ENCODE measurements at places on chromosomes 13 and 19.

DNA sequence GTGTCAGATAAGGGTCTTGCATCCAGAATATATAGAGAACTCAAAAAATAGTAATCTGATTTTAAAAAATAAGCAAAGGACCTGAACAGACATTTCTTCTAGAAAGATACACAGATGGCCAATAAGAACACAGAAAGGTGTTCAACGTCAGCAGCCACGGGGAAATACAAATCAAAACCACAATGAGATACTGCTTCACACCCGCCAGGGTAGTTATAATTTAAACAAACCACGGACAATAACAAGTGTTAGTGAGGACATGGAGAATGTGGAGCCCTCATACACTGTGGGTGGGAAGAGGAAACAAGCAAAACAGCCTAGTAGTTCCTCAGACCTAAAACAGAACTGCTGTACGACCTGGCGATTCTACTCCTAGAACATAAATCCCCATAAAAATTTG is 26.7 kb upstream of the NAPA start:
- DNase-seq = no peak

GRCh38 chr19:16385296-16385695 is 60.7 kb downstream of the KLF2 start:
- no peak for DNase-seq

DNA sequence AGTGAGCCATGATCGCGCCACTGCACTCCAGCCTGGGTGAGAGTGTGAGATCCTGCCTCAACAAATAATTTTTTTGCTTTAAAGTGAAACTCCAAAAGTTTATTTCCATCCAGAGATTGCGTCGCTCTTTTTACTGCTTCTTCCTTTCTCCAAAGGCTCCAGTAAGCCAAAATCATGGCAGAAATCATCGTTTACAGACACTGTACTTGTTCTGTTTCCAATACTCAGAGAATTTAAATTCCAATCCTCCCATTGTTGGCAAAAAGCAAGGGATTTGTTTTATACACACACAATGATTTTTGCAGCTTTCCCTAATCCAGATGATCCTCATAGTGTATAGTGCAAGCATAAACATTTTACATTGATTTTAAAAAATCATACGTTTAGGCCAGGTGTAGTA is 15.3 kb downstream of the FBXO27 start:
- no peak for DNase-seq

- DNase-seq = no peak
Observed at GRCh38 chr13:112806739-112807652, 117.2 kb downstream of the ATP11A start.

DNA sequence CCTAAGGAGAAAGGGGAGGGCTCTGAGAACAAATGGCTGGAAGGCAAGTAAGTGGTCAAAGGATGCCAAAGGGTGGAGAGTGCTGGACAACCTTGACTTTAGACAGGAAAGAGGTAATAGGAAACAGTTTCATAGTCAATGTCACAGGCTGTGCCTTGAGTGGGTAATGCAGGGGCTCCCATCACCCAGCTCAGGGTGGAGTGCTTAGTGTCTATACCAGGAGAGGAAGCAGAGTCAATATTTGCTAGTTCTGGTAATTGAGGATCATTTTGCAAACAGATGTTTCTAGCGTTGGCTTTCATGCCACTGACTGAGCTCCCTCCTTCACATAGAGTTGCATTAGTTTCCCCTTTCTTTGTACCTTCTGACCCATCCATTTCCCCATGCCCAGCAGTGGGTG is 64.6 kb upstream of the KL start:
- DNase-seq = no peak

- DNase-seq = no peak
Observed at GRCh38 chr19:41116261-41116660, 2.0 kb downstream of the CYP2F1 start.

GRCh38 chr13:108752276-108752675 is 122.9 kb downstream of the MYO16 start:
- DNase-seq = no peak

DNA sequence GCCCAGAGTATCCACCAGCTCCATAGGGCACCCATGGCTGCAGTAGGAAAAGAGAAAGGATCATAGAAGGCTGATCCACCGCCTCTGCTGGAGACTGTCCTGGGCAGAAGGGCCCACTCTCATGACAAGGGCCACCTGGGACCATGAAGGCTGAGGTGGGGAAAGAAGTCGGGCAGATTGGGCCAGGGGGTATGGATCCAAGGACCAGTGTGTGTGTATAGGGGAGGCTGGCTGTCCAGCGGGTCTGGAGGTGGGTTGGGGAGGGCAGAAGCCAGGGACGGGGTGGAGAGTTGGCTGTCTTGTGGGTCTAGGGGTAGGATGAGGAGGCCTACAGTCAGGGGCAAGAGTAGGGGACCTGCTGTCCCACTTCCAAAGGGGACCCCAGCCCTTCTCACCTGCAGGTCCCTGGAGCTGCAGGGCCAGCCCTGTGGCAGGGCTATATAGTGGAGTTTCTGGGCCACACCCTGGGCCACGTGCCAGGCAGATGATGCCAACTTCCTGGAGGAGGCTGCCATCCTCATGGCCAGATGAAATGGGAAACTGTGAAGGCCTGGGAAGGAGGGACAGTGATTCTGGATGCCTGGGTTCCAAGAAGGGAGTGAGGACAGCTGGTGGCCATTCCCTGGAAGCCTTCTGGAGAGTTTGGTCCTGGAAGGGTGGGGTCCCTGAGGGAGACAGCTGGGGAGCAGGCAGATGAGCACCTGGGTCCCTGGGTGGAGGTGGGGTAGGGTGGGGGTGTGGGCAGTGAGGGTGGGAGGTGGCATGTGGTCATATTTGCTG is at the start of gene FCGBP:
Gene FCGBP, minus strand, starts transcription at position 51 of the 780 bp plus-strand sequence.
- DNase-seq = no peak

DNA sequence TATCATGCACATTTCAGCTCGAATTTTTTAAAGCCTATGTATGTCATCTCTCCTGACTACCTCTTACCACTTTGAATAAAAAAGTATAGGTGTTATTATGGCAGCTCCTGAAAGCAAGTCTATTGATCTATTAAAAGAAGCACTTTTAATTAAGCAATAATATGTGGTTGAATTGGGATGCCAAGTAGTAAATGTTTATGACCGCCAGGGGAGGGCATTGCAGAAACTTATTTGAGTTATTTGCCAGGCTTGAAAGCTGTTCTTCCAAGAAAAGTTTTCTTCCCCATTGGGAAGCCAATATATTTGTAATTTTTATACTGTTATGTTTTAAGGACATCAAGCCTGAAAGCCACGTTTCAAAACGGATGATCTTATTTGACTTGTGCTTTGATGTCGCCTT is 88.1 kb upstream of the SOX21 start:
- DNase-seq = no peak

DNA sequence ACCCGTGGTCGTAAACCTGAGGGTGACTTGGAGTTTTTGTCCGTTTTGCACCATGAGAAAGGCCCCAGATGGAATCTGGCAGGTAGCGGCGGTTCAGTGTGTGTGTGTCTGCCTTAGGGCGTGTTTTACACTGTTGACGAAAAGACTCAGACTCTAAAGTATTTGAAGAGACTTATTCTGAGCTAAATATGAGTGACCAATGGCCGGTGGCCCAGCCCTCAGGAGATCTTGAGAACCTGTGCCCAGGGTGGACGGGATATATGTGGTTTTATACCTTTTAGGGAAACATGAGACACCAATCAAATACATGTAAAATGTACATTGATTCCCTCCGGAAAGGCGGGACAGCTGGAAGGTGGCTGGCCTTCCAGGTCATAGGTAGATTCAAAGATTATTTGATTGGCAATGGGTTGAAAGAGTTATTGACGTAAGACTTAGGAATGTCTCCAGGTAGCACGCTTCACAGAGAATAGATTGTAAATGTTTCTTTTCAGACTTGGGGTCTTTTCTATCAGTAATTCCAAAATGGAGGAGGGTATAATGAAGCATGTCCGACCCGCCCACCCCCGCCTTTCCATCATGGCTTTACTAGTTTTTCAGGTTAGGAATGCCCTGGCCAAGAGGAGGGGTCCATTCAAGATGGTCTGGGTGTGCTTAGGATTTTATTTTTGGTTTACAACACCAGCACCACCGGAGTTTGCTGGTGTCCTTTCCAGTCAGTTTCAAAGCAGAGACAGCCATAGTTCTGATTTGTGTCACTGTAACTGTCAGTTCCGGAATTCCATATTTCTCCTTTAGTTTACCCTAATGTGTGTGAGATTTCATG is 1.0 kb upstream of the ZNF529 start:
- DNase-seq = no peak

DNA sequence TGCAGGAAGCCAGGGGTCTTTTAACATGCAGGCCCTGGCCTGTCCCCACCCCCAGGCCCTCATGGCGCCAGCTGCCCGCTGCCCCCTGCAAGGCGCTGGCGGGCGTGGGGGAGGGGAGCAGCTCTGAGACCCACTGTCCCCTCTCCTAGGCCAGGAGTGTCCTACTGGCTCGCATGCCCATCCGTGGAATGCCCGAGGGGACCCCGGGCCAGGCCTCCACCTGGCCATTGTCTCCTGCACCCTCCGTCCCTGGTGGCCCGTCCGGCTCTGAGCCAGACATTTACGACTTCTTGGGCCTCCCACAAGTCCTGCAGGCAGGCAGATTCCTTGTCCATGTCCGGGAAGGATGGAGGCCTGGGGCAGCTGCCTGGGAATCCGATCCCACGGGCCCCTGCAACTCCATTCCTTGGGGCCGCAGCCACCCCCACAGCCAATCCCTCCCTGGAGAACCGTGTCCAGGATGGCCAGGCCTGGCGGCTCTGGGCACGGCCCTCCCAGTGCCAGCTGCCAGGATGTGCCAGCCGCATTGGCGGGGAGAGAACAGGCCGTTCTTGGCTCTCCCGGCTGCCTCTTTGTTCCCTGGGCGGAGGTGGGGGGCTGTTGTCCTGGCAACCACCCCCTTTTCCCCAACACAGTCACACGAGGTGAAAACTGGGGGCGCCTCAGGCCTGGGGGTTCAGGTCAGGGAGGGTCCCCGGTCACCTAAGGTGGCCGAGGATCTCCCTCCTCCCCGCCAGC is 10.5 kb upstream of the PLIN3 start:
- DNase-seq = no peak

- no peak for DNase-seq
Observed at GRCh38 chr13:111482126-111482525, 161.7 kb downstream of the TEX29 start.

DNA sequence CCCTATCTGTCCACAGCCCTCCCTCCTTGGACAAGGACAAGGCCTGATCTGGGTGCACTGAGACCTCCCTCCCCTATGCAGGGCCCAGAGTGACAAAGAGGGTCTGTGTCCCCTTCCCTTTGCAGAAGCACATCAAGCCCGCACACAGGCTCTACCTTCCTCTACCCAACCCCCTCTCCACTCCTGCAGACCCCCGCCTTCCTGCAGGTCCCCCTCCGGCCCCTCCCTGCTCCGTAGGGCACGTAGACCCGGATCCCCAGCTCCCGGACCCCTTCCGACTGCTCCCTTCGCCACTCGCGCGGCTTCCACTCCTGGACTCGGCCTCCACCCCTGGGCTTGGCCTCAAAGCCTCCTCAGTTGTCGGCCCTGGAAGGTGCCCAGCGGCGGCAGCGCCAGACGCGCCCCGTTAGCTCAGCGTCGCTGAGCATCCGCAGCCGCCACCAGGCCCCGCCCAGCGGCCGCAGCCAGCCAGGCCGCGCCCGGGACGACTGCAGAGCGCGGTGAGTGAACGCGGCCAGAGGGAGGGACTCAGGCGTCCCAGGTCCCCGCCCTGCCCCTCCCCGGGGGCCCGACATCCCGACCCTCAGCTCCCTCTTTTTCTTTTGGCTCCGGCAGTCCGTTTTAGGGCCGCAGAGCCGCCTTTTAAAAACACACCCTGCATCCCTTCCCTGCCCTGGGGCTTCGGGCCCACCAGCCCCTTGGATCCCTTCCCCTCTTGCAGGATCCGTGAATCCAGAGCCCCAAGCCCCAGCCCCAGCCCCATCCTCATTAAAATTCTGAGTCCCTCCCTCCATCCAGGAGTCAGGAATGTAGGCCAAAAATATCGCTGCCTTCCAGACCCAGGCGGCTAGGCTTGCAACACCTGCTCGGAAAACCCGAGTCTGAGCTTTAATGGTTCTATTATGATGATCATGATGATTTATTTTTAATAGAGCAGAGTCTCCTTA is 1.5 kb upstream of the MYADM start:
- no peak for DNase-seq

GRCh38 chr13:70430256-70430655 is 322.0 kb upstream of the KLHL1 start:
- no peak for DNase-seq

DNA sequence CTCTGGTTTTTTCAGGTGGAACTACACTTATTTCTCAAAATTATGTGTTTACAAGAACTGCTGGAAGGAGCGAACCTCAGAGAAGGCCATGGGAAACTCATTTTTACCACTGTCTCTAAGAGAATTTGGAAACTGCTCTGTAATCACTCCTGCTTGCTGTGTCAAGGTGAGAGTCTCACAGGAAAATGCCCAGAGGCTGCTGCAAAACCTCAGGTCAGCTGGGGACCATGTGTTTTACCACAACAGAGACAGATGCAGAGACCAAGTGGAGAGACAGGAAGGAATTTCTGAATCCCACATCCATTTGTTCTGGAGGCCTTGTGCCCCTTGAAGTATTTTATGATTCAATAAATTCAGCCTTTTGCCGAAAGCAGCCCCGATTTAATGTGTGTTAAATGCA is 743.8 kb upstream of the SLC10A2 start:
- DNase-seq = no peak

GRCh38 chr13:28679628-28680027 is 20.7 kb downstream of the POMP start:
- no peak for DNase-seq

GRCh38 chr13:92224825-92225224 is 826.4 kb downstream of the GPC5 start:
- no peak for DNase-seq

GRCh38 chr19:17784201-17785008 is 10.5 kb upstream of the B3GNT3 start:
- peak; percentile 39 for DNase-seq

All from stimulated activated CD4-positive, alpha-beta T cell treated with anti-CD3 and anti-CD28 coated beads, Interleukin-1b, Interleukin-23, amount 100 ng/mL, for 1 hour (primary cell).